Right ventricle myocardium inferior (tissue), 1 donor: ENCODE measurements at places on chromosomes 2 and 18. TPM values are rescaled to one million over a fixed set of nuclear protein-coding genes. Genes with fewer than 3 reads are reported as not detected.

- DNase-seq: no peak
These were observed 133.1 kb downstream of the COPS8 start for GRCh38 chr2:237218756-237219155.

- no peak for DNase-seq
These were observed 74.2 kb downstream of the HS1BP3 start for GRCh38 chr2:20576598-20577115.

DNA sequence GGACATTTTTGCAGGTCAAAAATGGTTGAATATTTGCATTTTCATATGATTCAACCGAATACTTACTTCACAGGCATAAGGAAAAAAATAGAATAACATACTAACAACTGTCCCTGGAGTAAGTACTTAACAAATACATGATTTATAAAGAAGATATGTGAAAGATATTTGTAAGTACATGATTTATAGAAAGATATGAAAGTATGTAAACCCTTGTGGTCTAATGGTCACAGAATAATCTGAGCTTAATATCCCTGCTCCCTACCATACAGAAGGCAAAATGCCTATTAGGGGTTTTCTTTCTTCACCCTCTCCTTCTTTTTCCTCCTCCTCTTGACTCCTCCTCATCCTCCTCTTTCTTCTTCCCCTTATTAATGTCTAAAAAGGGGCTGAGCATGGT, 20.6 kb upstream of the ACTR3 start:
- no peak for DNase-seq

DNA sequence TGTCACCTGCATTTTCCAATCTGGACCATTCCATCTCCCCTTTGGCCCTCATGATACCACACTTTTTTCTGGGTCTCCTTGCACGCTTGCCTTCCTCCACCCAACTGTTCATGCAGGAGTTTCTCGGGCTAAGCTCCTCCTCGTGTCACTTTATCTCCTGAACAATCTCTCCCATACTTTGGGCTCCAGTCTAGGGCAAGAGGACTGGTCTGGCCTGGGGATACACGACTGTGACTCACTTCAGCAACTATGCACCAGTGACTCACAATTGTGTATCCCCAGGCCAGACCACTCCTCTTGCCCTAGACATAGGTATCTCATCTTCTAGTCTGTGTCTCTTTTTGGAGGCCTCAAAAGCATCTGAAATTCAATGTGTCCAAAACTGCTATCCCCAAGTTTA, 149.4 kb upstream of the PTPRM start:
- DNase-seq: no peak

Gene GATA6
- 56.3 TPM for total RNA-seq
